Activated naive CD8-positive, alpha-beta T cell treated with anti-CD3 and anti-CD28 coated beads, Interleukin-2, amount 10 ng/mL, durations not matched to agents 7 days and 5 days (primary cell): ENCODE measurements at places on chromosomes 16 and 17.

DNA sequence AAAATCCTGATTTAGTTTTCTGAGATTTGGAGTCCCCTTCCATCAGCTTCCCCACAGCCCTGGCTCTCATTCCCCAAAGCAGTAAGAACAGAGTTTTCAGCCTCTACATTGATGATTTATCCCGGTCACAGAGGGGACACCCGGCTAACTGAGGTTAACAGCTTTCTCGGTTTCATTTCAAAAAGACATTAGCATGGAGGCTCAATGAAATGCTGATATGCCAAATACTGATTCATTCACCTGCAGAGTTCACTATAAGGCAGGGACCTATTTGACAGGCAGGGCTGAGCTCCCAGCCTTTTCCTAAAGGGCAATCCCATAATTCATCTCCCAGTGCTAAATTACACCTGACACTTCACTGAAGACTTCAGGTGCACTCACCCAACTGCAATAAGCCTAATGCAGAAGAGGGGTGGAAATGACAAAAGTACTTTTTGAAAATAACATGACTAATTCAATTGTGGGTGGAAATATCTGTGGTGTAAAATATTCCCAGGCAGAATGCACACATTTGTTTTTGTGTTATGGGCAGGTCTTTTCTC is 99.8 kb upstream of the PMFBP1 start:
- DNase-seq, result no peak

DNA sequence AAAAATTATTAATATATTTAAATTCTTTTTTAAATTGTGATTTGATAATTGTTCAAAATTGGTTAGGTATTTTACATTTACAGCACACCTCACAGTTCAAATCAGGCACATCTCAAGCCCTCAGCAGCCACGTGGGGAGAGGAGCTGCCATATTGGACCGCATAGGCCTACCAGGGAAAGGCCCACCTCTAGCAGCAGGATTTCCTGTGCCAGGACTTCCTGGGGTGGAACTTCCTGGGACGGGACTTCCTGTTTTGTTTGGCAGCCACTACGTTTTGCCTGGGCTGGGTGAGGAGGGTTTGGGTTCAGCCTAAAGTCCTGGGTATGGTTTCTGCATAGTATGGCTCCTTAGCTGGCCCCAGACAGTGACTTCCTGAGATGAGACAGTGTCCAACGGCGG is 298.5 kb upstream of the FOXF1 start:
- no peak for DNase-seq

DNA sequence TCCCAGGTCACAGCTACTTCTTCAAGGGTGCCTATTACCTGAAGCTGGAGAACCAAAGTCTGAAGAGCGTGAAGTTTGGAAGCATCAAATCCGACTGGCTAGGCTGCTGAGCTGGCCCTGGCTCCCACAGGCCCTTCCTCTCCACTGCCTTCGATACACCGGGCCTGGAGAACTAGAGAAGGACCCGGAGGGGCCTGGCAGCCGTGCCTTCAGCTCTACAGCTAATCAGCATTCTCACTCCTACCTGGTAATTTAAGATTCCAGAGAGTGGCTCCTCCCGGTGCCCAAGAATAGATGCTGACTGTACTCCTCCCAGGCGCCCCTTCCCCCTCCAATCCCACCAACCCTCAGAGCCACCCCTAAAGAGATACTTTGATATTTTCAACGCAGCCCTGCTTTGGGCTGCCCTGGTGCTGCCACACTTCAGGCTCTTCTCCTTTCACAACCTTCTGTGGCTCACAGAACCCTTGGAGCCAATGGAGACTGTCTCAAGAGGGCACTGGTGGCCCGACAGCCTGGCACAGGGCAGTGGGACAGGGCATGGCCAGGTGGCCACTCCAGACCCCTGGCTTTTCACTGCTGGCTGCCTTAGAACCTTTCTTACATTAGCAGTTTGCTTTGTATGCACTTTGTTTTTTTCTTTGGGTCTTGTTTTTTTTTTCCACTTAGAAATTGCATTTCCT is 3.4 kb upstream of the LPCAT2 start:
- DNase-seq, result no peak

DNA sequence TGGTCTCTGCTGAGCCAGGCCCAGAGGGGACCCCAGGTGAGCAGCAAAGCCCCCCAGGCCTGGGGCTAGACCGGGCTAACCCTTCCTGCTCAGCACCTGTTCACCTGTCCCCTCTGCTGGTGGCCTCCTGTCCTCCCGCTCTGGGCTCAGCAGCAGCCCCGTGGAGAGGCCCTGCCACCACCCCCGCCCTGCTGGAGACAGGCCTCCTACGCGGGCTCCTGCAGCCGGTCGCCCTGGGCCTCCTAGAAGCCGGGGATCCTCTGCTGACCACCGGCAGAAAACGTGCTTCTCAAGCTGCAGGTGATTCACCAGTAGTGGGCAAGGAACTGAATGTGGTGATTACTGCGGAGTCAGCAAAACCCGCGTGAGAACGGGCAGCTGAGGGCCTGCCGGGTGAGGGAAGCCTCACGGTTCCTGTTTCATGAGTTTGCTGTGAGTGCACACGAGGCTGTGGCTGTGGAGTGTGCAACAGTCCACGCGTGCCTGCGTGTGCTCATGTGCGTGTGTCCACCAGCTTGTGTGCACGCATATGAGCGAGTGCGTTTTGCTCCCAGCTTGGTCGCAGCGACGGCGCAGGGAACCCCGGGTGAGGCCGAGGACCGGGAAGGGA is 792 bp downstream of the SECTM1 start:
- DNase-seq, result no peak

- no peak for DNase-seq
Measured at GRCh38 chr17:6019959-6020358, 50.2 kb upstream of the WSCD1 start.

DNA sequence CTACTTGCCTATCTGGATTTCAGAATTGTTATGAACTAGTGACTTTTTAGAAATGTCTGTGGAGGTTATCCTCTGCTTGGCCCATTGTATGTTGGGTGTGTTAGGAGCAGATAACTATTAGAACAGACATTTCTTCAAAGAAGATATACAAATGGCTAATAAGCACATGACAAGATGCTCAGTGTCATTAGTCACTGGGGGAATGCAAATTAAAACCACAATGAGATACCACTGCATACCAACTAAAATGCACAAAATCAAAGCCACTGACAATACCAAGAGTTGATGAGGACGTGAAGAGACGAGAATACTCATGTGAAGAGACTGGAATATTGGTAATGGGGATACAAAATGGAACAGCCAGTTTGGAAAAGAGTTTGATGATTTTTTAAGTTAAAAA is 39.2 kb downstream of the CEP112 start:
- no peak for DNase-seq

GRCh38 chr17:57536289-57536688 is 208.8 kb downstream of the CCDC182 start:
- no peak for DNase-seq

GRCh38 chr17:2391597-2392251 is 9.1 kb downstream of the MNT start:
- no peak for DNase-seq

DNA sequence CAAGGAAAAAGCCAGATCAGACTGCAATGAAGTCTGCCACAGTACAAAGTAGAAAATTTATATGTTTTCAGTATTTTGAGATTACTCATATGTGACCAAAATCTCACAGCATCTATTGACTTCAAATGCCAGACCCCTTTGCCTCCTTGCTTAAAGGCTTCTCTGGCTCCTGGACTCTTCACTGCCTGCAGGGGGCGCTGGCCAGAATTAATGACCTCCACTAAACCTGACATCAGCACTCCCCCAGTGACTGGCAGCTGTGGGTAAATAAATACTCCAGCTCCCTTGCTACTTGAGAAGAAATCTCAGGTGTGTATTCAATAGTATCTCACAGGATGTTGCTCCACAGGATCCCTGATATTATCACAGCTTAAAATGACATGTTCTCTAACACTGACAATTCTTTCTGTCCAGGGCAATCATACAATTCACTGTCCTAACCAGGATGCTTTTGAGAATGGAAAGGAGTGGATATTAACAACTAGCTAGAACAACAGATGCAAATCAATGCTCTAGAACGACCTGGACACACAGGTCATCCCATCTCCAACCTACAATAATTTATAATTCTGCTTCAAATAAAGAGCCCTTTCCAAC is 4.0 kb downstream of the BECN1 start:
- peak; percentile 68 for DNase-seq

GRCh38 chr17:56774650-56775049 is 59.1 kb downstream of the C17orf67 start:
- no peak for DNase-seq

- peak; percentile 62 for DNase-seq
Measured at GRCh38 chr16:53509906-53510703, 7.1 kb upstream of the AKTIP start.

DNA sequence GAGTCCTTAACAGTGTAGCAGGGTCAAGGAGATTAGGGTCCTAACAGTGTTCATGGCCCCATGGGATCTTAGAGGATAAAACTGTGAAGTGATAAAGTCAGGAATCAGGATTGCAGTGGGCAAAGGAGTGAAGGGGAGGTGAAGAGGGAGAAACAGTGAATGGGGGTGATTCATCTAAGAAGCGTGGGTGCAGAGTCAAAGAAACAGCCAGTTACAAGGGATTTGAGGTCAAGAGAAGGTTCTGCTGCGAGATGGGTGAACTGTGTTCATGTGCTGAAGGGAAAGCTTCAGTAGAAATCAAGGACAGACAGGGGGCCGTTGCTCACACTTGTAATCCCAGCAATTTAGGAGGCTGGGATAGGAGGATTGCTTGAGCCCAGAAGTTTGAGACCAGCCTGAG is 5.9 kb downstream of the GTF3C1 start:
- DNase-seq, result no peak

- no peak for DNase-seq
Measured at GRCh38 chr16:78072275-78072674, 27.2 kb upstream of the WWOX start.

- DNase-seq, result no peak
Measured at GRCh38 chr17:77428020-77428748, 287.4 kb downstream of the SEC14L1 start.

DNA sequence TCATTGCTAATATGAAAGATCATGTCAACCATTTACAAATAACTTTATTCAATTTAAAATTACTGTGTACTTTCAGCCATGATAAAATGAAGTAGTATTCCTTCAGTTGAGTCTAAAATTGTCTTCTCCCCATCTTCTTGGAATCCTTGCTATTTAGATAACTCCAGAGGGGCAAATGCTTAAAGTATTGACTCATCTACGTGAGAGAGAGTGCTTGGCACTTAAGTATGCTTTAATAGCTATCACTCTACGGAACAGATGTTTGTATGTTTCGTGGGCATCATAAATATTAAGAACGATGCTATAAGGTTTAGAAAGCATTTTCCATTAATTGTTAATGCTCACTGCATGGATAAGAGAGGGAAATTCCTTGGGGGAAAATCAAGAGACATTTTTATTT is 69.3 kb upstream of the MED13 start:
- no peak for DNase-seq

- peak; percentile 56 for DNase-seq
Measured at GRCh38 chr17:75289832-75290337, 652 bp upstream of the SLC25A19 start.

- DNase-seq, result no peak
Measured at GRCh38 chr17:14541714-14542113, 240.8 kb downstream of the HS3ST3B1 start.

DNA sequence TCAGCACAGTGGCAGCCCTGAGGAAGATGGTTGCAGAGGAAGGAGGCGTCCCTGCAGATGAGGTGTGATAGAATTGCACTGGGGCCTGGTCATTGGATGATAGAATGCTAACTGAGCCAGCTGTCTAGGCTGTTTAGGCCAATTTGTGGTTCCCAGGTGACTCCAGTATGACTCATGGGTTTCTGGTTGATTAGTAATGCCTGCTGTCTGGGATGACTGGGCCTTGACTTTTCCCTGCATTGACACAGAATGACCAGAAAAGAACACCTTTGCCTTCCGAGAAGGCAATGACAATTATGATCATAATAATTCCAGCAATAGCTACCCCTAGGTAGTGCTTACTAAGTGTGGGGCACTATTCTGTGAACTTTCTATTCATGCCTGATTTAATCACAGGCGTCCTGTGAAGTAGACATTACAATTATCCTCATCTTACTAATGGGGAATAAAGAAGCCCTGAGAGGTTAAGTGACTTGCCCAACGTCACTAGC is 31.5 kb downstream of the USP43 start:
- no peak for DNase-seq

GRCh38 chr17:32523017-32523680 is 36.4 kb downstream of the CDK5R1 start:
- no peak for DNase-seq

GRCh38 chr16:25210758-25211157 is 6.0 kb upstream of the AQP8 start:
- DNase-seq, result no peak

DNA sequence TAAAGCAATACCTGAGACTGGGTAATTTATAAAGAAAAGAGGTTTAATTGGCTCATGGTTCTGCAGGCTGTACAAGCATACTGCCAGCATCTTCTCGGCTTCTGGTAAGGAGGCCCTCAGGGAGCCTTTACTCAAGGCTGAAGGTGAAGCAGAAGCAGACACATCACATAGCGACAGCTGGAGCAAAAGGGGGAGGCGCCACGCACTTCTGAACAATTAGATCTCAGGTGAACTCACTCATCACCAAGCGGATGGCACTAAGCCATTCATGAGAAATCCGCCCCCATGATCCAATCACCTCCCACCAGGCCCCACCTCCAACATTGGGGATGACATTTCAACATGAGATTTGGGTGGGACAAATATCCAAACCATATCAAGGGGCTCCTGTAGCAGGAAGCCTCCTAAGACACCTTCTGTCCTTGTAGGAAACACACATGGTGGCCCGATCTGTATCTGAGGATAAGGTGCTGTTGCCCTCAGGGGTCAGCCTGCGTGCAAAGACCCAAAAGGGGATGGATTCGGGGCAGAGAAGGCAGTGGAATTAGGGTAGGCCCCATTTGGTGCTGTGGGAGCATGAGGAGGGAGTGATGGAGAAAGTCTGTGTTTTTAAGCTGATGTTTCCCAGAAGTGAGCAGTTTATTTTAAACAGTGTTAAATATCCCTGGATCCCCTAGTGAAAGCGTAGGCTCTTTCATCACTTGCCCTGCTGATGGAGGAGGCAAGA is 23.0 kb downstream of the IL21R start:
- peak; percentile 20 for DNase-seq

- no peak for DNase-seq
Measured at GRCh38 chr17:45282683-45283644, 21.1 kb upstream of the SPATA32 start.

GRCh38 chr16:85544016-85544415 is 69.1 kb upstream of the GSE1 start:
- DNase-seq, result no peak

GRCh38 chr17:1073241-1073962 is 76.5 kb downstream of the TIMM22 start:
- no peak for DNase-seq

- DNase-seq, result no peak
Measured at GRCh38 chr17:55567240-55568214, 56.3 kb upstream of the SMIM36 start.

GRCh38 chr17:10716218-10716617 is 13.6 kb downstream of the TMEM220 start:
- DNase-seq, result no peak

DNA sequence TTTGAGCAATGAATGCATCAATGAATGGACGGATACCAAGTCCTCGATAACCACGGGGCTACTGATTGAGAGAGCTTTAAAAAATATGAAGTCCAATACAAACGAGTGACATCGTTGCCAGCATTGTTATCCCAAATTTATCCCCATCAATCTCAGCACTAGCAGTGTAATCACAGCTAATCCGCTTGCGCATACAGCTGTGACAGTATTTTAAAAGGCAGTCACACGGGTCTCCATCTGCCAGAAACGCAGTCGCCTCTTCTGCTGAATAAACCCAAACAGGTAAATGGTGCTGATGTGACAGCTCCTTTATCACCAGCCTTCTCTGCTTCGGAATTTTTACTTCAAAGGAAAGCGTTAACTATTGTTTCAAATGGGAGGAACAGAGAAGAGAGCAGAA is 311.1 kb downstream of the XYLT1 start:
- DNase-seq, result no peak

- DNase-seq, result no peak
Measured at GRCh38 chr16:1221628-1222552, 3.2 kb downstream of the TPSG1 start.
